ENCODE measurements at places on chromosomes 4 and X.

DNA sequence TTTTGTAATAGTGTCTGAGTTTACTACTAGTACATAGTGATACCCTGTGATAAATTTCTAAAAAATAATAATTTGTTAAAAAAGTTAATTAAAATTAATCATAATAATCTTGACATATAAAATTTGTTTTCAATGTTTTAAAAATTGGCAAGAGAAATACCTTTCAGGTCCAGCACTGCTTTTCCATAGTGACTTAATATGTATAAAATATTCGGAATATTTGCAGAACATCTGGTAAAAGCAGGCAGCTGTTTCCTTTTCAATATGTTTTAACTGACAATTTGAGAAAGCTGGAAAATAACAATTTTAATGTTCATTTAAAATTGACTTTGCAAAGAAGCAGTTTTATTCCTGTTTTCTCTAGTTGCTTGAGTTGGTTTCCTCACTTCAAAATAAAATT is 17.6 kb upstream of the GK2 start:
- no peak for DNase-seq

DNA sequence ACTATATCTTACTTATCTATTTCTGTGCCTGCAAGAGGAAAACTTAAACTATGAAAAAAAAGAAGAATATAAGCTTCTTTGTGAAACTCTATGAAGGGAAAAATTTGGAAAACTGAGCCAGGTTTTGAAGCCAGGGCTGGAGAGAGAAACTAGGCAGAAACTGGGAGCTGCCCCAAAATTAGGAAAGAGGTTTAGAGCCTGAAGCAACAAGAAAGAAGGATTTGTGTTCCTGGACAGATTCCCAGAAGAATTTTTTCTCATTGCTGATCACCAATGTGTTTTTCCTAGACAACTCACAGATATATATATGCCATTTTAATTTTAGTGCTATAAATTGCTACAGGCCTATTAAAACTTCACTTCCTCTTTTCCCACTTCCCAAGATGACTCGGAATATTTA is 245.0 kb upstream of the GEMIN8 start:
- DNase-seq, result no peak

GRCh38 chrX:94418065-94418464 is 744.1 kb downstream of the FAM133A start:
- DNase-seq, result no peak

DNA sequence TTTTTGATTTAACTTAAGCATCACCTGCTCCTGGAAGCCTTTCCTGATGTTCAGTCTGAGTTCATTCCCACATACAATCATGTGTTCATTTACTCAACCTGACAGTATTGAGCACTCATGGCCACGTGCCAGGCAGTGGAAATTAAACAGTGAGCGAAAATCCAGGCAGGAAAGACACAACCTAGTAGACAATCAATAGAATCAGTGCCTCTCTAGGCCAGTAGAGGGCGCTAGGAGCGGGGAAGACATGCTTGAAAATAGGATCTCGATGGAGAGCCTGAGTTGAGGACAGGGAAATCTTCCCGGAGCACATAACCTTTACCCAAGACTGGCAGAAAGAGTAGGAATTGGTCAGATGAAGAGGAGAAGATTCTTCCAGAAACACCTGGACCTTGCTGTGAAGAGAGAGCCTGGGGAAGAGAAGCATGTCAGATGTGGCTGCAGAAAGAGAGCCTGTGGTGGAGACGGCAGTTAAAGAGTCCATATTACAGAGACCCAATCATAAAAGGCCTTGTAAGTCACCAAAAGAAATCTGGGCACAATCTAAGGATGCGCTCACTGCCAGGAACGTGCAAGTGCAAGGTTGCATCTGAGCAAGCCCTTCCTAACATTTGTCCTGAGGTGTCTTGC is 103.5 kb downstream of the LDB2 start:
- no peak for DNase-seq

DNA sequence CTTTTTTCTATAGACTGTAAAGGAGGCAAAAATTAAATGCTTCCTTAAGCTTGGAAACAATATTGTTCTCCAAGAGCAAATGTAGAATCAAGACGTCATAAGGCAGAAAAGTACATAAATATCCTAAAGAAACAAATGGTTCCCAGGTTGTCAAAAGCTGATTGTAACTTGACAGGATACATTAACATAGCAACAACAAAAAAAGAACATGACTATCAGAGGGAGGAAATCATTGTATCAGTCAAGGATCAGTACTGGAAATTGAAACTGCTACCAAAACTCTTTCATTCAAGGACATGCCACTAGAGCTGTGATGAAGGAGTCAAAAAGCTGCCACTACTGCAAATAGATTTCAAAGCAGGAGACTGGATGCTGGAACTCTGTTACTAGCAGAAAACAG is 168.3 kb downstream of the BTC start:
- DNase-seq, result no peak

GRCh38 chrX:30302956-30303355 is 6.2 kb downstream of the NR0B1 start:
- DNase-seq, result no peak

- DNase-seq, result no peak
Measured at GRCh38 chr4:24666316-24666715, 82.0 kb upstream of the DHX15 start.

GRCh38 chr4:15690020-15690809 is 8.6 kb downstream of the FAM200B start:
- DNase-seq, result no peak

DNA sequence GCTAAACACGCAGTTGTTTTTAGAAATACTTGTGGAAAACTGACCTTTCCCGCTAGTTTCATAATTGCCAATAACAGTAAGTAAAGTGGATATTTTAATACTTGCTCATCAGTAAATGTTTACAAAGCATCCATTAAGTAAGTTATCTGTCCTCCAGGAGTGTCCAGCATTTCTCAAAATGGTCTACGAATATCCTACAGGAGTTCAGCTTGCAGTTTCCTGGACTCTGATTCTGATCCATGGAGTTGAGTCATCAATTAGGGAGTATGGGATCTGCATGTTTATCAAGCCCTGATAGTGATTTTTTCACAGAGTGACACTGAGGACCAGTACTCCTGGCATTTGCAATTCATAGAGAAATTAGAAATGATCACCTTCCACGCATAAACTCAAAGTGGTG is 325.2 kb upstream of the AADAT start:
- no peak for DNase-seq

DNA sequence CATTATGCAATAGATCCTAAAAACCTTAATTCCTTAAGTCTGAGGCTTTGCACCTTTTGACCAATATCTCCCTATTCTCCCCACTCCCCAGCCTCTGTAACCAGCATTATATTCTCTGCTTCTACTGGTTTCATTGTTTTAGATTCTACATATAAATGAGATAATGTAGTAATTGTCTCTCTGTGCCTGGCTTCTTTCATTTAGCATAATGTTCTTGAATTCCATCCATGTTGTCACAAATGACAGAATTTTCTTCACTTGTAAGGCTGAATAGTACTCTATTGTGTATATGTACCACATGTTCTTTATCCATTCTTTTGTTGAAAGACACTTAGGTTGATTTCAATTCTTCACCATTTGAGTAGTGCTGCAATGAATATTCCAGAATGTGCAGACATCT is 66.0 kb downstream of the MAGEC1 start:
- DNase-seq, result no peak

DNA sequence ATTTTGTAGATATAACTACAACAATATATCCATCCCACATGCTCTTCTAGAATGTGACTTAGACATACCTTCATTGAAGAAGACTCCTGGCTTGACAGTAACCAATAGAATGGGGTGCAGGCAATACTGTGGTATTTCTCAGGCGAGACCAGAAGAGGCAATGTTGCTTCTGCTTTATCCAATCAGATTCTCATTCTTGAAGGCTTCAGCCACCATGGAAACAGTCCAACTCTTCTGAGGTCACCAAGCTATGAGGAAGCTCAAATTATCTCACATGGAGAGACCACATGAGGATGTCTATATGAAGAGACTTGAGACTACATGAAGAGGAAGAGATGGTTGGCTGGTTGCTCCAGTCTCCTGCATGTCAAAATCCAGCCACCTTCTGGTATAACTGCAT is 469.9 kb downstream of the PCDH10 start:
- no peak for DNase-seq

DNA sequence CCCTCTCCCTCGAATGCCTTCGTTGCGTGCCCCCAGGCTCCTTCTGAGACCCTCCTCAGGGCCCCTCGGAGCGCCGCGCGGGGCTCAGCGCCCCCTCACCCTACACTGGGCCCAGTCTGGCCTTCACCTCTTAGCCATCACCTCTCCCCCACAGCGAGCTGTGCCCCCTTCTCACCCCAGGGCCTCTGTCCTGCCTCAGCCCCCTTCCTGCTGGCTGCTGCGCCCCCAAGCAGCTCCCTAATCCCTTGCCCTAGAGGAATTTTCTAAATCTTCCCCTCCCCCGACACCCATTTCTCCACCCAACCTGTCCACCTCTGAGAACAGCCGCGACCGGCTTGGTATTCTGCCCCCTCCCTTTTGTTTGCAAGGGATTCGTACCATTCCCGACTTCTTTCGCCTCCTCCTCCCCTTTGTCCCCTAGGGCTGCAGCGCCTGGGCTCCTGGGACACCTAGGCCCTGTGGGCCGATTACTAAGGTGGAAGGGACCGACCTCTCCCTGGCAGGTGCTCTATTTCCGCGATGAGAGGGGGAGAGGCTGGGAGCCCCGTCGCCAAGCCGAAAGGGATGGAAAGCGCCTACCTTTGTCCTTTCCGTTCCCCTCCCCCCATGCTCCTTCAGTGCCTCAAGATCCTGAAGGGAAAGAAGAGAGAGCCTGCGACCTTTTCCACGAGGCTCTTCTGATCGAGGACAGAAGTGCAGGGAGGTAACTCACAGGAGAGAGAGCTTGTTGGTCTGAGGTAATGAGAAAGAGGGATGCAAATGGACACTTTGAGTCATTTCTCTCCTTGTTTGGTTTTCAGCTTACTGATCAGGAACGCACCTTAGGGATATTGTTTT is 10.9 kb downstream of the DLG3 start:
- DNase-seq, result no peak

DNA sequence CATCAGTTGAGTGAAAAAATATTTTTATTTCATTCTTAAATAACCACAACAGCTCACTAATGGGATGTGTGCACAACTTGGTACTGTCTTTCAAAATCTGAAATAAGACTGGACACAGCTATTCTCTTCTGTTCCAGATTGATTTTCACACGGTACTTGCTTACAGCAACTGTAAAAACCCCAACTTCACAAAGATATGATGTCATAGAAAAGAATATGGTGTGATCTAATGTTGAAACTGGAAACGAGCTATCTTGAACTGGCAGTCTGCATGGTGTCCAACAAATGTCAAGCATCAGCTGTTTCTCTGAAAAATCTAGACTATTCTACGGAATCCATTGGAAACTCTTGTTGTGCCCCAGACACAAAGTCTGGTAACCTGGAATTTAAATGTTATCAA is 14.7 kb downstream of the HELQ start:
- no peak for DNase-seq

GRCh38 chrX:101774340-101774739 is 114.7 kb upstream of the ARMCX2 start:
- no peak for DNase-seq

- DNase-seq, result no peak
Measured at GRCh38 chr4:109627361-109627760, 67.3 kb downstream of the MCUB start.

DNA sequence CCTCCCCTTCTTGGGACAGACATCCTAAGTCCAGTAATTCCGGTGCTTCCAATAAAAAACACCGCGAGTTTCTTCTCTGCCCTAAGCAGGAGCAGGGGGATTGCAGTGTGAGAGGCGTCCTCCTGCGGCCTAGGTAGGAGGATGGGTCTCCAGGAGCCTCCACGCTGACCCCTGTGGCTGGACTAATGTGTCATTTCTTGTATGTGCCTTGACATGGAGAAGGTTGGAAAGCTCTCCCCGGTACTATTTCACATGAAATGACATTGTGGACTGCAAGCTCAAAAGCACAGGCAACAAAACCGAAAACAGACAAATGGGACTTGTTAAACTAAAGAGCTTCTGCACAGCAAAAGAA is 66.6 kb upstream of the ENPP6 start:
- DNase-seq, result no peak

GRCh38 chrX:2766906-2767305 is 15.1 kb downstream of the XG start:
- DNase-seq, result no peak

- DNase-seq, result no peak
Measured at GRCh38 chrX:38804682-38805431, 3.6 kb downstream of the MID1IP1 start.

- DNase-seq, result no peak
Measured at GRCh38 chr4:165016971-165017370, 14.8 kb upstream of the TRIM60 start.

- DNase-seq, result no peak
Measured at GRCh38 chrX:18594079-18594478, 77.8 kb downstream of the RS1 start.

- no peak for DNase-seq
Measured at GRCh38 chr4:145218251-145218650, 37.9 kb upstream of the OTUD4 start.

GRCh38 chrX:15515931-15516330 is 15.3 kb downstream of the BMX start:
- no peak for DNase-seq

- no peak for DNase-seq
Measured at GRCh38 chr4:138963412-138963811, 52.2 kb upstream of the NOCT start.

DNA sequence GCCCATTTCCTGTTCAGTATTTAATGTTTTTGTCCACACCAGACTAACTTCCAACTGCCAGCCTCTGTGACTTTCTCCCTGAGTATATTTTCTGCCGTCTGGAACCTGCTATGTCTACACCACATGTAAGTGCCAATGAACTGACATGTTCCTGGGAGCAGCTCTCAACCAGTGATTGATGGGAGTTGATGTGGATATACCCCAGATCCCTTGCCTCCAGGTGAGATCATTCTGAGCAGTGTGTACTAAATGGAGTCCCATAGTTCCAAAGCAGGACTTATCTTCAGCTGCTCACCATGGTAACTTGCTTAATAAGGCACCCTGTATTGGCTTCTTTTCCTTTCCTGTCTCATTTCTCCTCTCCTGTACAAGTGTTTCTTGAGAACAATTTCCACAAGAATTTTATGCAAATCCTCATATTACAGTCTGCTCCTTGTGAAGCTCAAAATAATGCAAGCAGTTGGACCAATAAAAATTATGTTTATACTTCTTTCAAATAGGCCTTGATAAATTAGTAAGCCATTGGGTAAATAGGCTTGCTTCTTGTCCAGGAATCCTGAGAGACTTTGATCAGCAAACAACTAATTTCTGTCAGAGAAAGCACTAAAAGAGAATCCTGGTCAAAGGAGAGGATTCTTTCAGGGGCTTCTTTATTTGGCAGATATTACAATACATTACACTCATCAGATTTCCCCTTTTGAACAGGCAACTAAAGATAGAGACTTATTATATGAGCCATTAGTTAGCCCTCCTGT is 911.7 kb upstream of the NDST4 start:
- DNase-seq, result no peak

DNA sequence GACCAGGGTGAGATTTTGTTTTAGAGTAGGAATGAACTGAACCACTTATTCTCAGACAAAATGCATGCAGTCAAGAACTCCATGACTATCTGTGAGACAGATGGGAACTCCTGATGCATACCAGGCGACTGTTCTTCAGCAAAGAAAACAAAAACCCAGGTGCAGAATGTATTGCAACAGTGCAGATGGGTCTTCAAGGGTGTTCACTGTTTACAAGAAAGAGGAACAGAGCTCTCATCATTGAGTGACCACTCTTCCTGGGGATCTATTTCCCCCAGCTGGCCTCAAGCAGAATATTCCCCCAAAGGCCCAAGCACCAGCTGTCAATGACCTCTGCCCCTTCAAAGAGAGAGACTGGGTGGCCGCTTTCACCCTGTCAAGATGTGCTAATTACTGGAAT is 39.7 kb upstream of the BMP3 start:
- no peak for DNase-seq

Data from NCI-H1417 treated with DMSO at 0.1 percent for 48 hours (cell line).